HEK293T (cell line): ENCODE measurements at places on chromosomes 4 and X.

- DNase-seq, result no peak
Observed at GRCh38 chrX:78124307-78124706, 15.1 kb downstream of the TAF9B start.

GRCh38 chr4:141158219-141158618 is 24.9 kb upstream of the RNF150 start:
- DNase-seq, result peak; percentile 20

DNA sequence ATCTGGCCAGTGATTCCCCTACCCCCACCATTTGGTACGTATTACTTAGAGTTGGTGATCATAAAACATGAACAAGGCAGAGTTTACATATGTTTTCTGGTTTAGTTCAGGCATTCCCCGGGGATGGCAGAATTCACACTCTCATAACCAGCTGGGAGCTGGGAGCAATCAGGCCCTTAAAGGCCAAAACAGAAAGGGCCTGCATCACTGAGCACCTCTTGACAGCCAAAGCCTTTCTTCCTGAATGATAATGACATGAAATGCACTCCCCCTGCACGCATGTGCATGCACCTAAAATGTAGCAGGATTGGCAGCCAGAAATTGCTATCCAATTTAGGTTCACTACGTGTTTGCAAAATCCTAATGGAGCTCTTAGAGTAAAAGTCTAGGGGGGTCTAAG is 235.4 kb downstream of the GPC3 start:
- DNase-seq, result no peak

DNA sequence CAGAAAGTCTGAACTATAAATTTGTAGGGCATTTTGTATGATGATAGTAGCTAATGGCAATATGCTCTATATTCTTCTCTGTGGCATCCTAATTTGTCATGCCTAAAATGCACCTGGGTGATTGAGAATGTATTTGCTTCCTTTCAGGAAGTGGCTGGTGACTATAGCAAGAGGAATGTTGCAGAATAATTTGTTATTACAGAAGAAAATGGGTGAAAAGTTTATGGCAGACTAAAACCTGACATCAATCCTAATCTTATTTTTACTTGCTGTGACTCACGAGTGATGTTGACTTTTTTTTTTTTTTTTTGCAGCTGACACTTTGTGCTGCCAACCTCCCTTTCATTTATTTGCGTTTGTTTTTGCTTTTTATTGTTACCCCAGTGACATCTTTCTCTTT is 141.1 kb downstream of the MSL3 start:
- DNase-seq, result no peak

GRCh38 chrX:120453985-120454384 is 15.1 kb downstream of the LAMP2 start:
- DNase-seq, result no peak

DNA sequence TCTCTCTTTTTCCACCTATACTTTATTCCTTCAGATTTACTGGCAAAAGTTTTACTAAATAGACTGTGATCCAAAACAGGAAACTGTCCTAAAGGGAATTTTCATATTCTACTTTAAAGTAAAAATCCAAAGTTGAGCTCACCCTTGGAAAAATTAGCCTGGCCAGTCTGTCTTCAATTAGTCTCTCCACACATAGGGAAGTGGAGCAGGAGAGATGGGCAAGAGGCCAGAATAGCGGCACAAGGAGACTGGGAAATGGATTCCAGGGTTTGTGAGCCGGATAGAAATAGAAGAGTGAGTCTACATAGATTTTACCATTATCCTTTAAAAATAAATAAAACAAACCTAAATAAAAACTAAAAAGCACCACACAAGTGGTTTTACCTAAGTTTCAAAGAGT is 16.2 kb upstream of the FRMD7 start:
- no peak for DNase-seq

- no peak for DNase-seq
Observed at GRCh38 chrX:21959362-21960051, 19.0 kb downstream of the SMS start.

DNA sequence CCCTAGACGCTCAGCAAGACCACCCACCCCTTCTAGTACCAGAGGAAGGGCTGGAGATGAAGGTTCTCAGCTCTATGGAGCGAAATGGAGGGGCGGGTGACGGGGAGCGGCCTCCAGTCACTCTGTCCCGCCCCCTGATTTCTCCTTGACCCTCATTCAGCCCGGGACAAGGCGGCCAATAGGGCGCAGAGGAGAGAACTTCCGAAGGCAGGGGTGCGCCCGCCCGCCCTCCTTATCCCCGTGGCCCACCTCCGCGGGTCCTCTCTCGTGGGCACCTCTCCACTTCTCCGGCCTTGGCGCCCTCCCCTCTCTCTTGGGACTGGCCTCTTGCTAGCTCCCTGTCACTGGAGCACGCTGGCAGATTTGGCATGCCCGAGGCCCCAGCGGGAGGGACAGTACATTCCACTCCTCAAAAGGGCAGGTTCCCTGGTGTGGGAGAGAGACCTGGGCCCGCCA is 1.1 kb upstream of the SEPTIN6 start:
- DNase-seq, result no peak

GRCh38 chr4:36771411-36772153 is 473.0 kb upstream of the NWD2 start:
- DNase-seq, result no peak

DNA sequence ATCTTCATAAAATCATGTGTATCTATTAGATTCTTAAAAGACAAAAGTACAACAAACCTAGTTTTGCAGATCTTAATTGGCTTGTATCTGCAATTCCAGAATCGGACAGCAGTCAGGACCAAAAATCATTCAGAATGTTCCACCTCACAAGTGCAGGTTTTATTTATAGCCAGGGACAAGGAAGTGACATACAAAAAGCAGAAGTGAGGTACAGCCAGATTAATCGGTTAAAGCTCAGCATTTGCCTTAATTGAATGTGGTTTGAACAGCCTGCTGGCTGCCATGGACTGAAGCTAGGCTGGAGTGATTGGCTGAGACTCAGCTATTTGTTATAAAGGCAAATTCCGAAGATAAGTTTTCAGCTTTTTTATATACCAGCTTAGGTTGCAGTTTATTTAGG is 932.6 kb downstream of the C4orf33 start:
- DNase-seq, result no peak

DNA sequence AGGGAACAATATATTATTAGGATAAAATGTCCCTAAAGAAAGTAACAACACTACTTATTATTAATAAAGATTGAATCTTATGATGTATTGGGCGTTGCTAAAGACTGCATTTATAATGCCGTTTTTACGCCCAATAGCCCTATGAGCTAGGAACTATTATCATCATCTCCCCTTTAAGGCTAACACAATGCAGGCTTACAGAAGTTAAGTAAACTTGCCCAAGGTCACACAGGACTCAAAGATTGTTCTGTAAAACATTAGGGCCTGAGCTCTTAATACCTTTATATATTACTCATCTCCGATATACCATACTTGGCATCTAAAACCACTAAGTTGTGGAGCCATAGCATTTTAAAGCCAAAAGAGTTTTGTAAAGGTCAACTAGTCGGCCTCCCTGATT is 149.5 kb downstream of the FAM13A start:
- no peak for DNase-seq

GRCh38 chrX:76453737-76454406 is 26.4 kb downstream of the MAGEE1 start:
- no peak for DNase-seq

DNA sequence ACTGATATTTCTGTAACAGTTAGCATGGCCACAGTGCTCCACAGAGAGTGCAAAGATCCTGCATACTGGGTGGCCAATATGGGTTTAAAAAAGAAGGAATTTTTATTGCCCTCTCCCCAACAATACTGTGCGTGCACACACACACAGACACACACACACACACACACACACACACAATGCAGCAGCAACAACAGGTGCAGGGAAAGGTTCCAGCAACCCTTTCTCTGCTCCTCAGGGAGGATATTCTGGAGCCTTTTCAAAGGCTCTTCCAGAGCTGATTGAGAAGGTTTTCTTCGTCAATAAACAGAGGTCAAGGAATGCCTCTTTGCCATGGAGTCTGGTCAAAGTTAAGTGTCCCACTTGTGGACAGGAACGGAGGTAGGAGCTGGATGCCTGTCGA is 84.8 kb upstream of the ZFP42 start:
- DNase-seq, result no peak

DNA sequence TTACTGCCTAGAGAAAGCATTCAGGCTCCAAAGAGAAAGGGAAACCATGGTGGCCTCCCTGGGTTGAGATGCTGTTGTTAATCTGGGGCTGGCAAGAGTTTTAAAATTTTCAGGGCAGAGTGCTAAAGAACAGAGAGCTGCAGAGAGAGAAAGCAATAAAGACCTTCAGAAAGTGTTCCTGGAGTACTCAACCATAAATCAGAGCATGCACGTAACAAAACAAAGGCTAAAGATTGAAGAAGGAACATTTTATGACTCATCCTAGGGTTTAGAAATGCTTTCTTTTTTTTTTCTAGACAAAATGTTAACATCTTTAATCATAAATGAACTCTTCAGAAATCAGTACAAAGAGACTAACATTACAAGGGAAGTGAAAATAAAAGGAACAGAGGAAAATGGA is 562.3 kb upstream of the NDST4 start:
- DNase-seq, result no peak

GRCh38 chr4:848307-848691 is 22.4 kb upstream of the CPLX1 start:
- no peak for DNase-seq

DNA sequence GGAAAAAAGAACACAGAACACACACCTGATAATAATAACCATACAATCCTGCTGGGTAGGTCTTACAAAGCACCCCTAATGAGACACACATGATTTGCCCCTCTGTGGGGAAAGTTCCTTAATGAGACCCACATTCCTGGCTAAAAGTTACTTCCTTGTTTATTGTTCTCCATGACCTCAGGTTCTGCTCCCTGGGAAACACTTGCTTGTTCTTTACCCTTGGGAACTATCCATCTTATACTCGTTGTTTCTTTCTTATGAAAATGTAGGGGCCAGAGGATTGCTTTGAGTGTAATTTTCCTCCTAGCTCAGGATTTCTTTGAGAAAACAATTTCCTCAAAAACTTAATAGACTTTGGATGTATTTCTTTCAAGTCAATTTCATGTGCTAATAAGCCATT is 52.1 kb upstream of the PCDH10 start:
- no peak for DNase-seq

DNA sequence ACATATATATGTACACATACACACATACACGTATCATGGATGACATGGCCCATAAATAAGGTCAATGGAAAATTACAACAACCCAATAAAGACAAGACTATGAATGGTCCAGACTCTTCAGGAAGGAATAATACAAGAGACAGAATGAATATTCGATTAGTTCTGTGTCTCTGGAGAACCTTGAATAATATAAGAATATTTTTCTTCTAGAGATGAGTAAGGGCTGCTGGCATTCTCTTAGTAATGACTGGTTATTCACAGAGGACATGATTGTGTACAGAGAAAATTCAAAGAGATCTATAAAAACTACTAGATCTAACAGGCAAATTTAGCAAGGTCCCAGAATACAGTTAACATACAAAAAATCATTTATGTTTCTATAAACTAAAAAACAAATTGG is 23.3 kb downstream of the SPIN4 start:
- DNase-seq, result no peak

DNA sequence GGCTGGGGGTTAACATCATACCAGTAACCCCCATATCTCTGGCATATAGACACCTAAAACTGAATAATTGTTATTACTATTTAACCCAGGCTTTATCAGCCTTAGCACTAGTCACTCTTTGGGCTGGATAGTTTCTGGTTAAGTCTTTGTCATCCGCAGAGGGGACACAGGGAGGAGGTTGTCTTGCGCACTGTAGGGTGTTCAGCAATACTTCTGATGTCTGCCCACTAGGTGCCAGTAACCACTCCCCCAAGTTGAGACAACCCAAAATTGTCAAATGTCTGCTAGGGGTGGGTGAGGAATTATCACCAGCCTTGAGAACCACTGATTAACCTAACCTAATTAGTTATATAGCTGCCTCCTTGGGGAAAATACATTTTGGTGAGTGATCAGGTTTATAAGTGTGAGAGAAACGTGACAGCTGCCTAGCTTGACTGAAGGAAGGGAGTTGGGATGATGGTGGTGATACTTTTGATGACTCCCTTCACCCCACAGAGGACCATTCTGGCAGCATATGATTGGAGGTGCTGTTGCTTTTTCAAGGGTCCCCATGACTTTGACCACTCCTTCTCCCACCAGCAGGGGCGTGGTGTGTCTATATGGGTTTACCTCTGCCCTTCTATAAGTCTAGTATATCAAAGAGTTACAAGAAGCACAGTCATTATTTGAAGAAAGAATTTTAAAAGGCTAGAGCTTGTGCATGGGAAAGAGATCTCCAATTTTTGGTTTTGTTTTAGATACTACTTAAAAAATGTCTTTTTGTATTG is 140.9 kb downstream of the STIM2 start:
- no peak for DNase-seq

GRCh38 chr4:31126881-31127398 is 406.8 kb downstream of the PCDH7 start:
- DNase-seq, result no peak

- no peak for DNase-seq
Observed at GRCh38 chr4:165364452-165365080, 14.2 kb upstream of the CPE start.

DNA sequence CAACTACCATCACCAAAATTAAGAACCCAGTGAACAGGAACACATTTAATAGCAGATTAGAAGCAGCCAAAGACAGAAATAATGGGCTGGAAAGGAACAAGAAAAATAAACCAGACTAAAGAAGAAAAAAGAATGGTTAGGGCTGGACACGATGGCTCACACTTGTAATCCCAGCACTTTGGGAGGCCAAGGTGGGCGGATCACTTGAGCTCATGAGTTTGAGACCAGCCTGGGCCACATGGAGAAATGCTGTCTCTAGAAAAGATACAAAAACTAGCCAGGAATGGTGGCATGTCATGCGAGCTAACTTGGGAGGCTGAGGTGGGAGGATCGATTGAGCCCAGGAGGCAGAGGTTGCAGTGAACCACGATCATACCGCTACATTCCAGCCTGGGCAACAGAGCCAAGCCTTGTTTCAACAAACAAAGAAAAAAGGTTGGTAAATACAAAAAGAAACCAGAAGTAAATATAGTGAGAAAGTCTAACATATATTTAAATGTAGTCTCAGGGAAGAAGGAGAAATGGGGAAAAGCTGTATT is 102.0 kb downstream of the AFAP1 start:
- no peak for DNase-seq

- no peak for DNase-seq
Observed at GRCh38 chrX:41153448-41153847, 68.2 kb downstream of the USP9X start.

- no peak for DNase-seq
Observed at GRCh38 chr4:76850010-76850441, 47.9 kb downstream of the SOWAHB start.

GRCh38 chrX:6292599-6292998 is 63.9 kb upstream of the NLGN4X start:
- DNase-seq, result peak; percentile 3

- DNase-seq, result no peak
Observed at GRCh38 chr4:13526658-13527057, 17.6 kb downstream of the NKX3-2 start.

- DNase-seq, result no peak
Observed at GRCh38 chrX:79065696-79066095, 78.8 kb upstream of the GPR174 start.
